ENCODE measurements at places on chromosomes 12 and 14. TPM values are rescaled to one million over a fixed set of nuclear protein-coding genes. Genes with fewer than 3 reads are reported as not detected.

GRCh38 chr12:98221243-98221808 is 294.1 kb upstream of the TMPO start:
- no peak overlapping the region for H3K4me3 ChIP-seq
- no peaks in the 10 kb centered on the region for H3K4me1 ChIP-seq
- DNase-seq, result no peak
- H3K27ac ChIP-seq, result no peak overlapping the region

DNA sequence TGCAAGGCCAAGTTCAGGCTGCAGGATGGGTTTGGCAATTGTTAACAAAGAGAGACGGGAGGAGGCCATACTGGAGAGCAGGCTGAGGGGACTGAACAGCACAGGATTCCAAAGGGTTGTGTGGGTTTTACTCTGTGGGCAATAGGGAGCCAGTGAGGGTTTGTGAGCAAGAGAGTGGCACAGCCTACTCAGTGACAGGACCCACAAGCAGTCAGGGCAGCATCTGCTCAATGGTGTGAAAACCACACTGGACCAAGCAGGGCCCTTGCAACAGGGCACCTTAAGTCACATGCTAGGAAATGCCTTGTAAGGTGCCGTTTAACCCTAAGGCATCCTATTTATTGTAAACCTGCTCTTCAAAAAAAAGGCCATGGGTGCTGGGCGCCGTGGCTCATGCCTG is 22.0 kb downstream of the SYNE3 start:
- H3K27me3 ChIP-seq, result no peaks in the 10 kb centered on the region
- no peaks in the 10 kb centered on the region for H3K36me3 ChIP-seq
- peak overlapping the region; percentile 94 for H3K27ac ChIP-seq
- H3K4me1 ChIP-seq, result peaks cover 72% of the 10 kb centered on the region
- no peak overlapping the region for H3K4me3 ChIP-seq

KRT71 gene
- total RNA-seq, result not detected

SYNDIG1L gene
- not detected for total RNA-seq

DNA sequence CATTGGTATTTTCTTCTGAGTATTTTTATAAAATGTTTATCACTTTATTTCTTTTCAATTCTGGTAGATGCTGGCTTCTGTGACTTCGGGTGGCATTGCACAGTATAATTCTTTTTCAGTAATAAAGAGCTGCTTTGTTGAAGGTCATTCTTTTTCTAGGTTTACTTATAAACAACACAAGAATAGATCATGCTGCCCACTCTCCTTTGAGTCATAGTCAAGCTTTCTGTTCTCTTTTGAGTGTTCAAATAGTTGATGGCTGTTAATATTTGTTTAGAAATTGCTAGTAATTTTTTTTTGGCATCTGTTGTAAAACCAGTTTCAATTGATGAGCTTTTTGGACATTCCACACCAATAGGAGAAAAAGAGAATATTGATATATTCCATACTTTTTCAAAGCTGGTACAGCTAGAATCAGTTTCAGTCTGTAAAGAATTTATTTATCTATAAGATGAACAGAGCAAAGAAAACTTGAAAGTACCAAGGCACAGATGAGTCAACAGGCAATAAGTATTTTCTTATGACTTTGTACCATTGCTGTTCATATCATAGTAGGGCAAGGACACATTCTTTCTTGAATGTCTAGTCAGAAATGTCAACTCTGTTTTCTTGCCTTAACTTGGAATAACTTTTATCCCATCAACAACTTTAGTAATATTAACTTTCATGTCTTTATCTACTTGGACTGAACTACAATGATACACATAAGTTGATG is 513.0 kb upstream of the SEL1L start:
- no peaks in the 10 kb centered on the region for H3K36me3 ChIP-seq
- H3K27me3 ChIP-seq, result no peaks in the 10 kb centered on the region
- no peak for DNase-seq
- H3K4me1 ChIP-seq, result no peaks in the 10 kb centered on the region

DNA sequence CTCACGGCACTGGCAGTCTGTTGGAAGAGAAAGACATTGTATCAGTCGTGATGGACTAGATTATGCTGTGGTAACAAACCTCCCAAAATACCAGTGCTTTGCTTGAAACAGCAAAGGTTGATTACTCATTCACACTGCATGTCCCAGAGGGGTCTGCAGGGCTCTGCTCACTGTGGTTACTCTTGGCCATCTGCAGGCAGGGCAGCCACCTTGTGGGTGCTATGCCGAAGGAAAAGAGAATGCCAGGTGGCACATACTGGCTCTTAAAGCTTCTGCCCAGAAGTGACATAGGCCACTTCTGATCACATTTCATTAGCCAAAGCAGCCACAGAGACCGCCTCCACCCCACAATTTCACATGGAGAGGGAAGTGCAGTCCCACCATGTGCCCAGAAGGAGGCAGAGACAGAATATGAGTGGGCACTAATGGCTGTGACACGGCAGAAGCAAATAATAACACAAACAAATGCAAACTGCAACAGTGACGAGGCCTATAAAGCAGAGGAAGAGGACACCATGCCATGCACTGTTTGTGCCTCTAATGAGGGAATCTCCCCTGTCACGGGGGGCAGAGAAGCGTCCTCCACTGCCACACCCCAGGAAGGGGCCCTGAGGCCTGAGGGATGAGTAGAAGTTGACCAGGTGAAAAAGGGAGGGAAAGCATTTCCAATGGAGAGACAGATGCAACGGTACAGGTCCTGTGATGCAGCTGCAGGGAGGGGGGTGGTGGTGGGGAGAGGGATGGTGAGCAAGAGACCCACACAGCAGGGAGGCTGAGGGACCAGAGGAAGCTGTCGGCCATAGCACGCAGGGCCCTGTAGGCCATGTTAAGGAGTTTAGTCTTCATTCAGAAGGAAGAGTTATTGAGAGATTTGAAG is 51.7 kb upstream of the KICS2 start:
- H3K36me3 ChIP-seq, result no peaks in the 10 kb centered on the region
- no peak overlapping the region for H3K27ac ChIP-seq
- no peaks in the 10 kb centered on the region for H3K4me1 ChIP-seq
- DNase-seq, result no peak

- no peak overlapping the region for H3K27ac ChIP-seq
- no peaks in the 10 kb centered on the region for H3K36me3 ChIP-seq
- no peaks in the 10 kb centered on the region for H3K4me1 ChIP-seq
- H3K4me3 ChIP-seq, result no peak overlapping the region
- no peaks in the 10 kb centered on the region for H3K27me3 ChIP-seq
Observed at GRCh38 chr12:109277899-109278762, 31.0 kb downstream of the FOXN4 start.

MAP1LC3B2 gene
- total RNA-seq, result not detected

Data from tibial nerve (tissue), 4 donors.